ENCODE measurements at places on chromosomes 12 and 14.

- DNase-seq, result no peak
These were observed 22.2 kb upstream of the GNPTAB start for GRCh38 chr12:101852998-101853397.

DNA sequence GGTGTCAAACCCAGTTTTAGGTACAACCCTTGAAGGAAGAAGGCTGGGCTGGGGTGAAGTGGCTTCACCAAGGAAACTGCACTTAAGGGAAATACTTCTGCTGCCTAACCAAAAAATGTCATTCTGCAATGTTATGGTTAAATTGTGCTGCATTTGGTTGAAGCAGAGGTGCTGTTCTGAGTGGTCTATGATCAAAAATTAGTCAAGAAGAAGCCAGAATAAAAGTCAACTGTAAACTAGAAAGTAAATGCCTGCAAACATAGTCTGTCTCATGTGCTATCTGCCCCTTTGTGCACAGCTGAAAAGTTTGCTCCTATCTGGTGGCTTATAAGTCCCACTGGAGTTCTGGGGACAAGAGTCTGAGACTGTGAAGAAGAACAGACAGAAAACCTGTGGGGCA is 158.8 kb downstream of the C12orf42 start:
- DNase-seq, result no peak

GRCh38 chr12:39395866-39396265 is 47.1 kb downstream of the KIF21A start:
- DNase-seq, result no peak

DNA sequence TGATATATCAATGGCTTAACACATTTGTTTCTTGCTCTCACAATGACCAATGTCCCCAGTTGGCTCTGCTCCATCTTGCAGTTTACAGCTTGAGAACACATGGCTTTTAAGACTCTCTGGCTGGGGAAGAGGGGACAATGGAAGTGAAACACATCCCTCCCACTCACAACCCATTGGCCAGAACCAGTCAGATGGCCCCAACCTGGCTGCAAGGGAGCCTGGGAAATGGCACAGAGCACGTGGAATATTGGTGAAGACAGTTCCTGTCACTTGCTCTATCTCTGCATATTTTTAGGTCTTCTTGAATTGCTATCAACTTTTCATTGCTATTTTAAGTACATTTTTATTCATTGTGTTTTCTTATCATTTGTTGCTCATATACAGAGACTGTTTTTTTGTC is 345.4 kb downstream of the MED13L start:
- DNase-seq, result no peak

- DNase-seq, result no peak
These were observed 73.2 kb downstream of the CEP83 start for GRCh38 chr12:94386422-94386821.

DNA sequence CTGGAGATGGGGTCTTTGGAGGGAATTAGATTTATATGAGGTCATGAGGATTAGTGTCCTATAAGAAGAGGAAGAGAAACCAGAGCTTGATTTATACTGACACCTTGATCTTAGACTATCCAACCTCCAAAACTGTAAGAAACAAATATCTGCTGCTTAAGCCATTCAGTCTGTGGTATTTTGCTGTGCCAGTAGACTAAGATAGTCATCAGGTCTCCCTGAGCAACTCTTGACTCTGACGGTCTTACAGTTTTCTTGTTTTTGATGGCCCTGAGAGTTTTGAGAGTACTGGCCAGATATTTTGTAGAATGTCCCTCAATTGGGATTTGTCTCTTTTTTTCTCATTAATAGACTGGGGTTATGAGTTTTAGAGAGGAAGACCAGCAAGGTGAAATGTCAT is 51.7 kb downstream of the TSHR start:
- DNase-seq, result no peak

DNA sequence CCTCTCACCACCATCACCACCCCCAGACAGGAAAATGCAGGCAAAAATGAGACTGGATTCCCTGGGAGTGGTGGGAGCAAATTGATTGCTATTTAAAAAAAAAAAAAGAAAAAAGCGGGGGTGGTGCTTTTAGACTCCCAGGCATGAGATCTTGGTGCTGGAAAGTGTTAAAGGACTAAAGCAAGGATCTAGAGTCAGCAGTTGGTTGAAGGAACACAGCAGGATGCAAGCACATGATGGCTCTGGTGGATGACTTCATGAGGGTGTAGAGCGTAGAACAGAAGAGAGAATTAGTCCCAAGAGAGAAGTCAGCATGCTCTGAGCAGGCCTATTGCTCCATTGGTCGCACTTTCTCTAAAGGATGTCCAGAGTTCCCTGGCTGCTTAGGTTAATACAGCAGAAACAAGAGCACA is 183.8 kb upstream of the HMGA2 start:
- no peak for DNase-seq

DNA sequence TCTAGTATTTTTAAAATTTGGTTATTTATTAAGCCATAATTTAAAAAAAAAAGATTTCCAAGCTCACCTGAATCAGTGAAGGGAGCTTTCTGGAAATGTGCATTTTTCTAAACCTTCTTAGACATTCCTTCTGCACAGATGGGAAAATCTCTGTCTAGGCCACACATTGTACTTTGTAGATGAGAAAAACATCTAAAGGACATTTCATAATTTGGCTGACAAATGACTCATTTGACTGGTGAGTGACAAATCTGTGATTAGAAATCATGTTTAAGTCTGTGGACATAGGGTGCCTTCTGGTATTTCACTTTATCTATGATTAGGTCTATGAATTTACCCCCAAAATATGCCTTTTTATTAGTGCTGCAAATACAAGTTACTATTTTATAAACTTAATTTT is 1044.9 kb upstream of the FLRT2 start:
- DNase-seq, result no peak

DNA sequence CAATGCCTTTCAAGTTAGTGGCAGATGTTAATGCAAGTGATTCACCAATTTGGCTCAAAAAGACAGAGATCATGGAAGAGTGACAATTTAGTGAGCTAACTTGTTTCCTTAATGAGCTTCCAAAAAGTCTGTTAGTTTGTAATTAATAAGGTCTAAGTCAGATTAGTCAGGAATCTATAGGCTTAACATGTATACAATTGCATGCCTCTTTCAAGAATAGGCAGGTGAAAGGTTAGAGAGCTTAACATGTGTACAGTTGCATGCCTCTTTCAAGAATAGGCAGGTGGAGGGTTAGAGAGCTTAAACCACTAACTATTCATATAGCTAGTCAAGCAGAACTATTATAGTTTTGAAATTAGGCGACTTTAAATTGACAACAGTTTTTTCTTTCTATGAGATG is 663.8 kb downstream of the C12orf50 start:
- DNase-seq, result no peak

GRCh38 chr12:106632797-106633450 is 50.1 kb downstream of the RFX4 start:
- DNase-seq, result no peak

DNA sequence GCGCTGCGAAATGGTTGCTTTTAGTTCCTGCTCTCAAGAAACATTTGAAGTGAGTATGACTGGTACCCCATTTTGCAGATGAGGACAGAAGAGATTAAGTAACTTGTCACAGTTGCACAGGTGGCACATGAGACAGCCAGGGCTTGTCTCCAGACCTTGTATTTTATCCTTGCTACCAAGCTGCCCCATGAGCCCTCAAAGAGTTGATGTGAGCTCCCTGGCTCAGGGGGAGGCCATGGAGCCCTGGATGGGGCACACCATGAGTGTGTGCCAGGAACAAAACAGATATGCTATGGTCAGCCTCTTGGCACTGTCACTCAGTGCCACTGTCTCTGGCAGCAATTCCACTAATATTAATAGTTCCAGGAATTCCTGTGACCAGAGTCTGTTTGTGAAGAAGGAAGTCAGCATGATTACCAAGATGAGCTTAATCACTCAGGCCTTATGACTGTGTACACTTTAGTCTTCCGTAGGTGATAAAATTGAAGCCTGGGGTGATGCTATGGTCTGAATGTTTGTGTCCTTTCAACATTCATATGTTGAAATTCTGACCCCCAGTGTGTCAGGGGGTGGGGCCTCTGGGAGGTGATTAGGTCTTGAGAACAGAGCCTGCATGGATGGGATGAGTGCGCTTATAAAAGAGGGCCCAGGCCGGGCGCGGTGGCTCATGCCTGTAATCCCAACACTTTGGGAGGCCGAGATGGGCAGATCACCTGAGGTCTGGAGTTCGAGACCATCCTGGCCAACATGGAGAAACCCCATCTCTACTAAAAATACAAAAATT is 806.8 kb downstream of the AACS start:
- DNase-seq, result no peak

- peak; percentile 61 for DNase-seq
These were observed at the start of gene HSP90AA1 for GRCh38 chr14:102086972-102087761. Gene HSP90AA1, minus strand, starts transcription at chr14:102087044. Its CDS starts 666 bp downstream, at chr14:102086378.

GRCh38 chr12:32546272-32546671 is 132.8 kb upstream of the DNM1L start:
- DNase-seq, result no peak

DNA sequence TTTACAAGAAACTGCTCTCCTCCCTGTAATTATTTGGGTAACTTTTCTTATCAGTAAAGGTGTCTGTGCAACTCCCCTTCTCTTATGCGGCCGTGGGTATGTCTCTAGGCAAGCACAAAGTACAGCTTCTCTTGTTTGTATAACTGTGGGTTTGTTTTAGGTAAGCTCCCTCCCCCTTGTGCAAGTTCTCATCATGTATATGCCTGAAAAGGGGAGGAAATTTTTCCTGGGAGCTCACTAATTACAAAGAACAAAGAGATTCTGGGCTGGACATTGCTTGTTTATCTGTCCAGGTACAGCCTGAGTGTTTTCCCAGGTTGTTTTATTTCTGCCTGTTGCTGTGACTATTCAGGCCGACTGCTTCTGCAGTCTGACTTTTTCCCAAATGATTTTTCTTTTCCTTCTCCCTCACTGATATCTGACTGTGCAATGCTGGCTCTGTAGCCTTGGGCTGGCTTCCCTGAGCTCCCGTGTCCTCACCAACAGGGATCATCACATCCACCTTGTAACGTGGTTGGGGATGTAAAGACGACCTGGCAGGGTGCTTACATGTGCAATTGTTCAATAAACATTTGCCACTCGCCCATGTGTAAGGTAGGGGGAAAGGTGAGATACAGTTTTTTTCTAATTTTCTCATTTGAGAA is 916.5 kb downstream of the AACS start:
- DNase-seq, result no peak

DNA sequence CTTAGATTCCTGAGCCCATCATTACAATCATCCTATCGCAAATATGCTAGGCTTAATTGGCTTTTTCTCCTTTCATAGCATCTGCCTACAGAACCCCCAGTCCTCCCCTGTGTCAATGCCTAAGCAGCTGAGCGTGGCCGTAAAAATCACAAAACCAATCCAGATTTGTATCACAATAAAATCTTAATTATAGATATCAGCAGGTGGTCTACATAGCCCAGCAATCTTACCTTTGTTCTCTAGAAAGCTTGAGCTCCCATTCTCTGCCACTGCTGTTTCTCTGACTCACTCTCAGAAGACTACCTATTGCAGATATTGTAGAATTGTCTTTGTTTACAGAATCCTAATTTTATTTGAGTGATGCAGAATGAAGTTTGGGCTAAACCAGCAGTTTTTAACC is 37.9 kb upstream of the PPM1A start:
- no peak for DNase-seq

- DNase-seq, result peak; percentile 17
These were observed at the start of gene PPP2R5C for GRCh38 chr14:101761032-101761880. Gene PPP2R5C, plus strand, starts transcription at chr14:101761709. Its CDS starts 185 bp downstream, at chr14:101761894.

DNA sequence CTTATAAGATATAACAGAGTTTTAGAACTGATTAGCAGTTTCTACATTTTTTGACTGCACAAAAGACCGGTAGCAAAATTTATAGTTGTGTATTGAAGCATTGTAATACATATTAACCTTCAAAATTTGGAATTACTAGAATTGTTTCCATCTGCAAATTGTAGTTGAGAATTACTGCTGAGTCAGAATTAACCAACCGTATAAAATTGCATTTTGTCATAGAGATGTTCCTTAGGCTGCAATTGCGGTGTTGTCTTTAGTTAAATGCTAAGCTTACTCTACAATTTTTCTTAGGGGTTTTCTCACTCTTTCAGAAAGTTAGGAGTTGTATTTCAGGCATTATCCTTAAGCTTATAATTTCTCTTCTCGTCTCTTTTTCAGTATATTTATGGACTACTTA is 132.2 kb downstream of the PLEKHA5 start:
- no peak for DNase-seq

DNA sequence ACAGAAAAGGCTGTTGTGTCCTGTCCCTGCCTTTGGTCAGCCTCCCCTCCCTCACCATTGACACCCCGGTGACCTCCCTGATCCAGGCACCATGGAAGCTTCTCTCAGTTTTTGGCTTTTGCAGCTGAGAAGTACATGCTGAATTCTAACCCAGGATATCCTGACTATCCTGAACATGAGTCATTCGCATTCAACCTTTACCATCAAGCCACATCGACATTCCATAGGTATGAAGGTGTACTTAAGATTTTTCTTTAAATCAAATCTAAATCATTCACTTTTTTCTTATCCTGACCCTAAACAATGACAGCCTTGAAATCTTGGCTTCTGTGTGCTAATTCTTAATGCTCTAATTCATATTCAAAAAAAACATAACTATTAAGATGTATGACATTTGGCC is 8.7 kb upstream of the KRT78 start:
- DNase-seq, result no peak

DNA sequence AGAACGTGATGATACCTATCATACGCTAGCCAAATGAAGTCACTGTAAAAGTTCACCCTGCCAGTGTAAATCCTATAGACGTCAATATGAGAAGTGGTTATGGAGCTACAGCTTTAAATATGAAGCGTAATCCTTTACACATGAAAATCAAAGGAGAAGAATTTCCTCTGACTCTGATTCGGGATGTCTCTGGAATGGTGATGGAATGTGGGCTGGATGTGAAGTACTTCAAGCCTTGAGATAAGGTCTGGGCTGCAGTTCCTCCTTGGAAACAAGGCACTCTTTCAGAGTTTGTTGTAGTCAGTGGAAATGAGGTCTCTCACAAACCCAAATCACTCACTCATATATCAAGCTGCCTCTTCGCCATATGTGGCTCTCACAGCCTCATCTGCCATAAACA is 53.1 kb upstream of the NAP1L1 start:
- no peak for DNase-seq

- DNase-seq, result no peak
These were observed 12.9 kb downstream of the MDGA2 start for GRCh38 chr14:47662466-47662865.

- no peak for DNase-seq
These were observed 86.6 kb downstream of the KSR2 start for GRCh38 chr12:117882181-117882580.

DNA sequence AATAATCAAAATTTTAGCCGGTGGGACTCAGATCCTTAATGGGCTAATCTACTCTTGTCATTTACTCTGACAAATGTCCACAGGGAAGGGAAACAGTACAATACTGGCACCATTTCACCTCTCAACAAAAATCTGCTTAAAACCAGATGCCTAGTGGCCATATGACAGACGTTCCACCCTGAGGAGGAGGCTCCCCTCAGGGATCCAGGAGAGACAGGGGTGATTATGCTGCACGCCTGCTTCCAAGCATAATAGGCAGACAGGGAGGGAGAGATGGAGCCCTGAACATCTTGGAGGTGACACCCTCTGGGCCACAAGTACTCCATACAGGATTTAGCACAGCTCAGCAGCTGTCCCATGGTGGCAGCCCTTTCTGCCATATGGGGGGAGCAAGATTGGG is 24.8 kb upstream of the AKAP6 start:
- no peak for DNase-seq
